Right ventricle myocardium inferior (tissue), 1 donor: ENCODE measurements at places on chromosomes 2 and 18.

GRCh38 chr2:43467891-43468290 lies 127.9 kb downstream of the THADA start:
- no peak for DNase-seq

GRCh38 chr2:88129313-88129959 lies 1.6 kb upstream of the FABP1 start:
- no peak for DNase-seq

DNA sequence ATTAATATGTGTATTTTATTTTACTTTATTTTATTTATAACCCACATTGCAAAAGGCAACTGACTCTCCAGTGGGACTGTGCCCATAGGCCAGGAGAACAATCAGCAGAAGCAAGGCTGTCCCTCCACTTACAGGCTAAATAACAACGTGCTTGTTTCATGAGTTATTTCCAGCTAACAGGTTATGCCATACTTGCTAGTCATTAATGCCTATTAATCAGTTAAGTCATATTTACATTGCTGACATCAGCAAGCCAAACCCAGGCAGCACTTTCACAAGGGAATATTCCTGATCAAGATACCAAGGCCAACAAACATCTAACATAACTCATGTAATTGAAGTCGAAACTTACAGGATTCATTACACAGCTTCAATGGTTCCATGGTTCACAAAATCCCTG lies 92.1 kb downstream of the EN1 start:
- DNase-seq = no peak

DNA sequence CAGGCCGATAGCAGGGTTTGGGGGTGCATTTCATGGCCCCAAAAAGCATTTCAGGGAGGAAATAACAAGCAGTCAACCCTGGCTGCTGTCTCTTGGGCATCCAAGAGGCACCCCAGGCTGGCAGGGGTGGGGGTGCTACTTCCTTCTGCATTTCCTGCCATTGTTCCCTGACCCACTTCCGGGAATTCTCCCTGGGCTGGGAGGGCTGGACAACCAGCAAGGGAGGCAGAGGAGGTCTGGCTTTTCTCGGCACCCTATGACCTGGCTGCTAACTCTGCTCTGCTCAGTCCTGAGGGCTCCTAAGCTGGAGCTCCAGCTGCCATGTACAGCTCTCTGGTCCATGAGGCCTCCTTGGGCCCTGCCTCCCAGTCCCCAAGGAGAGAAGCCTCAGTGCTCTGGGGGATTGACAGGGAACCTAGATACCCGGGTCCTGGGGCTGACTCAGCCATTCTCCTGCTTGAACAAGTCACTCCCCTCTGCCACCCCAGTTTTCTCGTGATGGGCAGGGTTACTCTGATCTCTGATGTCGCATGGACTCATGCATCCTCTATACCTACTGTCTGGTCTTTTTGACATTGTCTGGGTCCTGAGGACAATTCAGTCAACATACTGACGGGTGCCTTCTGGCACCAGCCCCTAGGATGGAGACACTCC lies 47.2 kb downstream of the DYSF start:
- no peak for DNase-seq

- peak; percentile 60 for DNase-seq
Measured at GRCh38 chr18:58256316-58257080, 212.5 kb downstream of the NEDD4L start.

- no peak for DNase-seq
Measured at GRCh38 chr18:59870623-59871130, 29.1 kb upstream of the PMAIP1 start.

DNA sequence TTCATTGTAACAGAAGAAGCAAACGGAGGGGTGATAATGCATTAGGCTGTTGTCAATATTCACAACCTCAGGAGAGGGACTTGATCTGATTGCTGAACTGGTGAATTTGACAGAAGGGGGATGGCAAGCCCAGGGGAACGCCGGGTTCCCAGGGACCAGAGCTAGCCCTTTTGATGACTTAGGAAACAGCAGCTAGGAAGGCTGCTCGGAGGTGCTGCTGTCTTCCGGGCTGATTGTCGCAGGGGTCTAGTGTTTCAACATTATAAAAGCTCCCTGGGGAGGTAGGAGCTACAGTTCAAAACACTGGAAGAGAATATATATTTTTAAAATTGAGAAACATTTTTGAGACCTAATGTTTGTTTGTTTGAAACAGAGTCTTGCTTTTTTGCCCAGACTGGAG lies 47.3 kb downstream of the CD8B2 start:
- no peak for DNase-seq

- no peak for DNase-seq
Measured at GRCh38 chr2:64624108-64624610, 29.6 kb downstream of the SERTAD2 start.

GRCh38 chr18:64233851-64234250 lies 85.0 kb upstream of the LINC00305 start:
- DNase-seq = no peak

- DNase-seq = no peak
Measured at GRCh38 chr2:225437319-225437718, 37.8 kb downstream of the NYAP2 start.

DNA sequence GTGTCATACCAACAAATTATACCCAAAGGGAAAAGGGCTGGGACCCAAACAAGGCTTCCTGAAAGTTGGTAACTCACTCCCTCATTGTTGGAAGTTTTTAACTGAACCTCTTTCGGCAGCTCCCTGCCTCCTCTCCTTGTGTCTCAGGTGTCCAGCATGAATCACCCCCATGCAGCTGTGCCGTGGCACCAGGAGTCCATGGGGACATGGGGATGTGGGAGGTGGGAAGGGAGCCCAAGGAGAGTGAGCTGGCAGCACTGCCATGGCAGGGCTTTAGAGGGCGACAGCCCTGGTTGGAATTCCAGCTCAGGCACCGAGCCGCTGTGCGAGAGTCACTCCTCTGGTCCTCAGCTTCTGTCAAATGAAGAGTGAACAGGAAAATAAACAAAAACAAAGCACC lies 12.5 kb upstream of the GYPC start:
- DNase-seq = no peak

- DNase-seq = peak; percentile 83
Measured at GRCh38 chr18:13112982-13113381, 105.6 kb upstream of the LDLRAD4 start.

DNA sequence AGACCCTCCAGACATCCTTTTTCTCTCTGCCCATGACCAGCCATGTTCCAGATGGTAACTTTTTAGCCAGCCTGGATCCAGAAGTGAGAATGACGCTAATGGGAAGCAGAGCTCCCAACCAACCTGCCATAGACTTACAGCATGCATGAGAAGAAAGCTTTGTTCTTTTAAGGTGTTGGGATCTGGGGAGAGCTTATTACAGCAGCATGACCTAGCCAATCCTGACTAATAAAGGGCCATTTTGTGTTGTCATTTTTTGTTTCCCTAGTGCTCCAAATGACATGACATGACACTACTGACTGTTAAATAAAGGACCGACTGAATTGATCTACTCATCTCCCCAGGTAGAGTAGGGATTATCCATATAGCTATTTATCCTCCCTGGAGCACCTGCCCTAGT lies 5.2 kb upstream of the PRKCE start:
- DNase-seq = no peak

- DNase-seq = no peak
Measured at GRCh38 chr2:149743842-149744448, 156.4 kb upstream of the MMADHC start.

GRCh38 chr2:231535961-231536360 lies 5.7 kb upstream of the NMUR1 start:
- no peak for DNase-seq

GRCh38 chr2:197804758-197805714 lies 643 bp downstream of the PLCL1 start:
- peak; percentile 74 for DNase-seq

GRCh38 chr2:168091986-168092385 lies 155.4 kb downstream of the STK39 start:
- DNase-seq = no peak

DNA sequence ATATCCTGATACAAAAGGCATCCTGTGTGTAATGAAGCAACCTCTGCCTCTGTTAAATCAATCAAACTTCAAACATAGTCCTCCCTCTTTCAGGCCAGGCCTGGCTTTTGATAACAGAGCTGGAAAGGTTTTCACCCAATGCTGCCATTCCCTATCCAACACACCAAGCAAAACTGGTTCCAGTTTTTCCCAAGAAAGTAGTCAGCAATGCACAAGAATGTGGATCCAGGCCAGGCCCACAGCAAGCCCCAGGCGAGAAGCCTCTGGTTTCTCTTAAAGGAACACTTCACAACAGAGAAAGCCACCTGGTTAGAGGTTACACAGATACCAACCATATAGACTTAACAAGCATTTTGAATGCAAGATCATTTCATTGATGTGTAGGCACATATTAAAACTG lies 49.2 kb upstream of the CCDC150 start:
- DNase-seq = no peak

GRCh38 chr2:231568098-231568784 lies 24.4 kb upstream of the TEX44 start:
- no peak for DNase-seq

GRCh38 chr18:305003-305501 lies 37.2 kb upstream of the THOC1 start:
- no peak for DNase-seq

- no peak for DNase-seq
Measured at GRCh38 chr2:88011011-88011410, 5.3 kb downstream of the RNU2-63P start.

DNA sequence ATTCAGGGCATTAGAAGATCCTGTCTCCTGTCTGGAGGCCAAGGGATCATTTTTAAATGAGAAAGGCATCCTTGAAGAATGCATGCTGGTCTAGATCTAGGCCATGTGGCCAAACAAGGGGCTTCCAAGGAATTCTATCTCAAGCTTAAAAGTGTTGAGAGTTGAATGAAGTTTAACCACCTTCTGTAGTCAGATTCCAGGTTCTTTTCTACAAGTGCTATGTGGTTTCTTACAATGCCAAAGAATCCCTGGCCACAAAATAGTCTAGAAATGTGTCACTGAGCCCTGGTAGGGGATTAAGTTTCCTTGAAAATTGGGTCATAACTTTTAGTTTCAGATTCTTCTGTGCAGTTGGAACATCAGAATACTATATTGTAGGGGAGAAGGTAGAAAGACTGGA lies 640.7 kb upstream of the ACVR2A start:
- no peak for DNase-seq

- no peak for DNase-seq
Measured at GRCh38 chr2:75428646-75429443, 131.9 kb downstream of the EVA1A start.

GRCh38 chr2:34096562-34097171 lies 497.6 kb upstream of the FAM98A start:
- no peak for DNase-seq

GRCh38 chr18:23664674-23665073 lies 2.0 kb upstream of the ANKRD29 start:
- no peak for DNase-seq

DNA sequence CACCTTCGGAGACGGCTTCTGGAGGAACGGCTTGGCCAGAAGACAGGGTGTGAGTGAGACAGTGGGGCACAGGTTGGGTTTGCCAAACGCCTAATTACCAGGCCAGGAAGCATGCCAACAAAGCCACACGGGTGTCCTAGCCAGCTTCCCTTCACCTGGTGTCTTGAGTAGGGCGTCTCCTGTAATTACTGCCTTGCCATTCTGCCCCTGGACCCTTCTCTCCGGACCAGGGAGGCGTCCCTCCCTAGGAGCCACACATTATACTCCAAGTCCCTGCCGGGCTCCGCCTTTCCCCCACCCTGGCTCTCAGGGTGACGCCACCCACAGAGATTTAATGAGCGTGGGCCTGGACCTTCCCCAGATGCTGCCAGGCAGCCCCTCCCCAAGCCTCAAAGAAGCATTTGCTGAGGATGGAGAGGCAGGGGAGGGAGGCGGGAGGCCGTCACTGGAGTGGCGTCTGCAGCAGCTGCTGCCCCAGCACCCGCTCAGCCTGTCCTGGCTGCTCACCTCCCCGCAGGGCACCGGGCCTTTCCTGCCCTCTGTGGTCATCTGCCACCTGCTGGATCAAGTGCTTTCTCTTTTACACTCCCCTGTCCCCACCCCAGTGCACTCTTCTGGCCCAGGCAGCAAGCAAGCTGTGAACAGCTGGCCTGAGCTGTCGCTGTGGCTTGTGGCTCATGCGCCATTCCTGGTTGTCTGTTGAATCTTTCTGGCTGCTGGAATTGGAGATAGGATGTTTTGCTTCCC lies 20.7 kb downstream of the FOSL2 start:
- no peak for DNase-seq

DNA sequence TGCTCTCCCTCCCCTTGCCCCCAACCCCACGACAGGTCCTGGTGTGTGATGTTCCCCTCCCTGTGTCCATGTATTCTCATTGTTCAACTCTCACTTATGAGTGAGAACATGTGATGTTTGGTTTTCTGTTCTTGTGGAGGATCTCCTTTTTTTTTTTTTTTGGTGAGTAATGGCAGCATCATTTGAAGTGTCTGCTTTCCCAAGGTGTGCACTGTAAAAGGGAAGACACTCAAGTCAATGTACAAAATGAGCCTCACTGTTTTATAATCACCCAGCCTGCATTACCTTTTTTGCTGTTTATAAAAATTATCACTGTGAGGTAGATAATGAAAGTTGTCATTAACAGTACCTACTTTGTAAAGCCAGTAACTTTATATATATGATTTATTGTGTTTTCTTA lies 56.9 kb downstream of the INSIG2 start:
- DNase-seq = no peak

DNA sequence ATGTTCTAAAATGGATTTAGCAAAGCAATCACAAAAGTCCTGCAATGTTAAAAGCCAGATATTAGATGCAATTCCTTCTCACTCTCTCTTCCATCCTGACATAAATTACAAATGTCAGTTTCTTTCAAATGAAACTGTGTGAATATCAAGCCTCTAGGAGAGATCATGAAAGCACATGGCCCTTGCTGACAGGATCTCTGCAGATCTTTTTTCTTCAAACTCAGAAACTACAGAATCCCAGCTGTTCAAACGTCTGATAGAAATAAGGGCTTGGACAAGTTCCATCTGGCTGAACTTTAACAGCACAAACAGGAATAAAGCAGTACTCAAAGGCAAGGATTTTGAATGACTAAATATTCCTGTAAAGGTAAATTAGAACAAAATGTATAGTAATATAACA lies 47.6 kb downstream of the PDE1A start:
- no peak for DNase-seq

- no peak for DNase-seq
Measured at GRCh38 chr2:70280242-70280798, 13.2 kb downstream of the SNRPG start.

- DNase-seq = no peak
Measured at GRCh38 chr18:49023271-49023937, 72.6 kb upstream of the SMAD7 start.

DNA sequence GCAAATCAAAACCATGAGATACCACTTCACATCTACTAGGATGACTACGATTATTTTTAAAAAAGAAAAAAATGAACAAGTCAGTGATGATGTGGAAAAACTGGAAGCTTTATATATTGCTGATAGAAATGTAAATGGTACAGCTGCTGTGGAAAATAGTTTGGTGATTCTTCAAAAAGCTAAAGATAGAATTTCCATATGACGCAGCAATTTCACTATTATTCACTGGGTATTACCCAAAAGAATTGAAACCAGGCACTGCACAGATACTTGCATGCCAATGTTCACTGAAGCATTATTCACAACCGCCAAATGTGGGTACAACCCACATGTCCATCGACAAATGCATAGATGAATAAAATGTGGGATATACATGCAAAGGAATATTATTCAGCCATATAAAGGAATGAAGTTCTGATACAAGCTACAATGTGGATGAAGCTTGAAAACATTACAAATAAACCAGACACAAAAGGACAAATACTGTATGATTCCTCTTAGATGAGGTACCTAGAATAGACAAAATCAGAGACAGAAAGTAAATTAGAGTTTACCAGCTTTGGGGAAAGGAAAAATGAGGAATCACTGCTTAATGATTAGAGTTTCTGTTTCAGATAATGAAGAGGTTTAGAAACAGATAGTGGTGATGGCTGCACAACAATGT lies 11.1 kb downstream of the RTTN start:
- DNase-seq = no peak

GRCh38 chr2:12436935-12437561 lies 279.7 kb upstream of the TRIB2 start:
- no peak for DNase-seq
